Fibroblast of lung (primary cell): ENCODE measurements at places on chromosomes 1 and 21. TPM values are rescaled to one million over a fixed set of nuclear protein-coding genes. Genes with fewer than 3 reads are reported as not detected.

Gene SMCP
- 0.17 TPM in 1 of 2 replicates, not detected in the other for total RNA-seq

DNA sequence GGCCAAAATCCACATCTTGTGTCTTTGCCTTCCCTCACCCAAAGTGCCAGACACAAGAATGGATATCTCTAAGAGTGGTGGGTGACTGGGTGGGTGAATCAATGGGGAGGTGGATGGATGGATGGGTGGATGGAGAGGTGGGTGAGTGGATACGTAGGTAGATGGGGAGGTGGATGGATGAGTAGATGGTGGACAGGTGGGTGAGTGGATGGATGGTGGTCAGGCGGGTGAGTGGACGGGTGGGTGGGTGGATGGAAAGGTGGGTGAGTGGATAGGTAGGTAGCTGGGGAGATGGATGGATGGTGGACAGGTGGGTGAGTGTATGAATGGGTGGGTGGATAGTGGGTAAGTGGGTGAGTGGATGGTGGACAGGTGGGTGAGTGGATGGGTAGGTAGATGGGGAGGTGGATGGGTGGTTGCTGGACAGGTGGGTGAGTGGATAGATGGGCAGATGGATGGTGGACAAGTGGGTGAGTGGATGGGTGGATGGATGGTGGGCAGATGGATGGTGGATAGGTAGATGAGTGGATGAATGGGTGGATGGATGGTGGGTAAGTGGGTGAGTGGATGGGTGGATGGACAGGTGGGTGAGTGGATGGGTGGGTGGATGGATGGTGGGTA, 34.2 kb downstream of the SLC19A1 start:
- DNase-seq: no peak

DNA sequence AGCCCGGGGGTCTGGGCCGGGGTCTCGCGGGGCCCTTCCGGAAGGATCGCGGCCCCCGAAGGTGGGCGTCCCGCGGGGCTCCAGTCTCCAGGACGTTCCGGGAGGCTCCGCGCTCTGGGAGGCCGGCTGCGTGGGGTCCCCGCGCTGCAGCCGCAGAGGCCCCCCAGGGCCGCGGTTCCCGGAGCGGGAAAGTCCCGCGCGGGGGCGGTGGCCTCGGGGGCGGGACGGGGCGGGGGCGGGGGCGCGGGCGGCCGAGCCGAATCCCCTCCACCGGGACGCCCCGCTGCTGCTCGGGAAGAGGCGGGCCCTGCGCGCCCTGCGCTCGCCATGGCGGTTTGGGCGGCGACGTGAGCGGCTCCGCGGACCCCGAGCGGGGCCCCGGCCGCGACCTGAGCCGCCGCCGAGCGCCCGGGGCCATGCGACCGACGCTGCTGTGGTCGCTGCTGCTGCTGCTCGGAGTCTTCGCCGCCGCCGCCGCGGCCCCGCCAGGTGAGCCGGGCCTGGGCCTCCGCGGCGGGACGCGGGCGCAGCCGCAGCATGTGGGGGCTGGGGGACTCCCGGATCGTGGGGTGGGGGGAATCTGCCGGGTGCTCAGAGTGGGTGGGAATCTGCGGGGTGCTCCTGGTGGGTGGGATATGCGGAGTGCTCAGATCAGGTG, at the start of gene IFNGR2:
Gene IFNGR2, plus strand, starts transcription at position 286 of the 658 bp plus-strand sequence. Its CDS starts 131 bp downstream, at position 417.
- DNase-seq: no peak

DNA sequence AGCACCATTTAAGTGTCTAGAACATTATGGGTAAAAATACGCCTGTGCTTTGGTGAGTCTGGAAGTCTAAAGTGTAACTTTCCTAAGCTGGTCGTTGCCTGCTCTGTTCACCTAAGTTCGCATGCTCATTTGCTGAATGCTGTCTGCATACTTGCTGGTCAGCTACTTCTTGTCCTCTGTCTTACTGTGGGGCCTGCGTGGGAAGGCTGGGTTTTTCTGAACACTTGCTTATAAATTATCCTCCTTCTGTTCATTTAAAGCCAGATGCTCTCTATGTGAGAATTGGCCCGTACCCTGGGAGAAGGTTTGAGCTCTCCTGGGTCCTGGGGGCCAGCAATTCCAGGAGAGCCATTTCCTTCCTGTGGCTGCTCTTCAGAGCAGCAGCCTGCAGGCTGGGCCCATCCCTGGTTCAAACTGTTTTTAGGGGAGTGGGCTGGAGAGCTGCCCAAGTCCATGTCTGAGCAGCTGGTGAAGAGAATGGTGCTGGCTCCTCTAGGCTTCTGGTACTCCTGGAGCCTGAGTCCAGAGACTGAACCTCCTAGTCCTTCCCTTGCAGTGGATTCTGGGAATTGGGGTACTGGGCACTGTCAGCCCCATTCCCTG, 75.7 kb downstream of the GALNT2 start:
- DNase-seq: peak; percentile 53

GRCh38 chr1:150807249-150808023, 624 bp downstream of the CTSK start:
- DNase-seq: no peak

Gene OR10Z1
- under 0.01 TPM in 1 of 2 replicates, not detected in the other for total RNA-seq

DNA sequence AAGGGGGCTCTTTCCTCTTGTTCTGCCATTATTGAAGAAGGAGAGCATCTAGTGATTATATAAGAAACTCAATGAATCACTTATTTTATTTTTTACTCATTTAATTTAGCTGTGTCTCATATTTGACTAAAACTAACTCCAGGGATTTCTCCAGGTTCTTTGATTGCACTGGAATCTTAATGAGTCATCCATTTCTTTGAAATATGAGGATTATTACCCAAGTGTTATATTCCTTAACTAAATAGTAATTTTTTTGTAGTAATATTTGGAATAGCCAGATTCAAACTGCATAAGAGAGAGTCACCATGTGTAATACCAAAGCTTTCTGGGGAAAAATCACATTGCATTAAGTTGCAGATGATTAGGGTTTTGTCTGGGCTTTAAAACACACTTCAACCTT, 59.5 kb downstream of the NTMT2 start:
- no peak for DNase-seq

- peak; percentile 47 for DNase-seq
Measured at GRCh38 chr1:183218027-183218618, 32.1 kb downstream of the LAMC2 start.

- no peak for DNase-seq
Measured at GRCh38 chr1:245431706-245432105, 276.9 kb downstream of the KIF26B start.

DNA sequence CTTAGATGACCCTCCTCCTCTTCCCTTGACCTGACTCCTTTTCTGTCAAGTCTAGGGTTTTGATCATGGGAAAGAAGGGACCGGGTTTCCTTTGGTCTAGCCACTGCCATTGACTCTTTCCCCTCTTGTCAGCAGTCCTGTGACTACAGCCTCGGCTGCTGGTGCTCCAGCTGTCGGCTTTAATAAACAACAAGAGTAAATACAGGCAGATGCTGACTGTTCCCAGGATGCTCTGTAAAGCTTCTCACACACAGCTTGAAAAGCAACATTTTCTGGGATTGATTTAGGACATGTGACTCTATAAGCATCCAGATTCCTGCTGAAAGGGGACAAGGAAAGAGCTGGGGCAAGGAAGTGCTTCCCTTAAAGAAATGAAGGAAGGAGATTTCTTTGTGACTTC, 53.5 kb upstream of the CTTNBP2NL start:
- no peak for DNase-seq

DNA sequence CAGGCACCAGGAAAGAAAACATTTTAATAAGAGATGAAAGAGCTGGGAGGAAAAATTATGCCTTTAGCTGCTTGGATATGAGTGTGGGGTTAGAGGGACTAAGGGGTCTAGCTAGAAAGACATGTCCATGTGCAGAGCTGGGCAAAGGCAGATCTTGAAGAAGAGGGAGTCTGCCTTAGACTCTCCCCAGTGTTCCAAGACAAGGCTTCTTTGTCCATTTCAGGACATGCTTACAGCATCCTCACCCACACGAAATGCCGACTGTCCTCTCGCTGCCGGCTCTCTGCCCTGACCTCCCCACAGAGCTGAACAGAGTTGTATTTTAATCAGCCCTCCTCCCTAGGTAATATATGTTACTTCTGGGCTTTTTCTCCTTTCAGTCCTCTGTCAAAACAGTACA, 100.7 kb upstream of the ATP1B1 start:
- no peak for DNase-seq

Gene RALGPS2
- total RNA-seq: 59.6 and 69.7 TPM in 2 replicates

DNA sequence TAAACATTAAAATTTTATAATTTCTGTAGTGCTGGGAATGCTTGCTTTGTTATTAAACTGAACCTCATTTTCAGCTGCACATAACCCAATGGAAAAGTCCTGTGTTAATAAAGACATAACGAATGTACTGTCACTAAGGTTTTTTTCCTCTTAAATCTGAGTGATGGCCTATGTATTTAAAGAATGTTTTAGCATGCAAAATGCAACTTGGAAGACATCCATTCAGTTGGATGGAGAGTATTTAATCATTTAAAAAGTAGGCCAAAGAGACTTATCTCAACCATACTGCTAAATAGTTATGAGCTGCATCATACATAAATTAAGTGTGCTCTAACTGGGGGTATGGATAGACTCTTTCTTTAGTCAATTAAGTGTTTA, 48.5 kb downstream of the RWDD3 start:
- DNase-seq: peak; percentile 42
